ENCODE measurements at places on chromosomes 13 and 19. TPM values are rescaled to one million over a fixed set of nuclear protein-coding genes. Genes with fewer than 3 reads are reported as not detected.

GRCh38 chr19:42288881-42289555 is 12.9 kb upstream of the PRR19 start:
- DNase-seq = no peak

GRCh38 chr13:30700364-30700763 is 35.0 kb upstream of the ALOX5AP start:
- DNase-seq = no peak

DNA sequence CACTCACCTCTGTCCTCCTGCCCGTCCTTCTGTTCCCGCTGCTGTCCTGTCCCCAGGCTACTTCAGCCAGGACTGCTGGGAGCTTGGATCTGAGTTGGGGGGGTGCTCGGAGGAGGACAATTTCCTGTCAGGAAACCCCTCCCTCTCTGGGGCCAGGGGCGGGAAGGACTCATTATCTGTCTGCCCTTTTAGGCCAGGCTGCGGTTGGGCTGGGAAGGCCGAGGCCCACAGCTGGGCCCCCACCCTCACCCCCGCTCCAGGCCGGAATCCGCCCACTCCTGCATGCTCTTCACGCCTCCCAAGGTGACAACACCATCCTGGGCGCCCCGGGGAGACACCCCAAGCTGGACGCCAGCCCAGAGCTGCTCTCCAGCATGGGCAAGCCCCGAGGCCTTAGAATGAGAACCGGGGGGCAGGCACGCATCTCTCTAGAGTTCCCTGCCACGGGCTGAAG is at the start of gene EXOC3L2:
Gene EXOC3L2 (minus strand): TSS at position 74 of the 454 bp plus-strand sequence. CDS start 6,362 bp downstream, outside the sequence.
- DNase-seq = no peak

- no peak for DNase-seq
Measured at GRCh38 chr19:28487999-28488398, 725.0 kb downstream of the UQCRFS1 start.

DNA sequence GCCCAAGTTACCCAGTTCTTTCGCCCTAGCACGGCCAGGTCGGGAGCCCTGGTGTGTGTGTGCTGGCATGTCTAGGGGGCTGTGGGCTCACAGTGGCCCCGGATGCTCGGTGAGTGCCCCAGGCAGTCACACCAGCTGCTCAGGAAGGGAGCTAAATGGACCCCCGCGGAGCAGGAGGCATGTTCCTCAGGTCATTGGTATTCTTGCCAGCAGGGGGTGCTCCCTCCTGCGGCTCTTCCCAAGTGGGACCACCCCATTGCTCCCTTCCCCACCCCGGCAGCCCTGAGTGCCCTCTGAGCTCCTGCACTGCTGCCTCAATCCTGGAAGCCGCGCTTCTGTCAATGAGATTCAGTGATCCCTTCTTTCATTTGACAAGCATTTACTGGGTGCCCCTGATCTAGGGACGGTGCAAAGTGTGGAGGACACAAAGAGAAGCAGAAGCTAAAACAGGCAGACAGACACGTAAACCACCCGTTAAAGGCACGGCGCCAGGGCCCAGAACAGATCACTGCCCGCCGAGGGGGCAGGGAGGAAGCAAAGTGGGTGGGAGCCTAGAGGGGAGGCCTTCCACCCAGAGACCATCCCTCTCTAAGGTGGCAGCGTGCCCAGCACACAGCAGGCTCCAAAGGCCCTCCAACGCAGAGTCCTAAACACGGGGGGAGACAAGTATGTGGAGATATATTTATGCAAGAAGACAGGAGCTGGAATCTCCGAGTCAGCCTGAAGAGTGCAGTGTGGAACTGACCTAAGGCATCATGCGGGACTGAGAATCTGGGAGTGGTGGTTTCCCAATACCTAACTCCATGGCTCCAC is 5.2 kb upstream of the ADPRHL1 start:
- no peak for DNase-seq

ACER1 gene
- total RNA-seq = not detected

ERICH4 gene
- total RNA-seq = not detected

ARRDC2 gene
- 18.6 TPM for total RNA-seq

SIGLEC7 gene
- not detected for total RNA-seq

CYP2A6 gene
- not detected for total RNA-seq

GFY gene
- total RNA-seq = not detected

Data from renal cortical epithelial cell (primary cell).